ENCODE measurements at places on chromosomes 1 and 21.

- DNase-seq: no peak
These were observed 6.8 kb upstream of the PSMG1 start for GRCh38 chr21:39189857-39190604.

GRCh38 chr1:247906504-247907047 lies 11.2 kb downstream of the OR2W3 start:
- peak; percentile 91 for DNase-seq

GRCh38 chr1:87064986-87065385 lies 150.6 kb downstream of the HS2ST1 start:
- no peak for DNase-seq

GRCh38 chr1:208007938-208008342 lies 97.0 kb upstream of the CD34 start:
- DNase-seq: peak; percentile 58

DNA sequence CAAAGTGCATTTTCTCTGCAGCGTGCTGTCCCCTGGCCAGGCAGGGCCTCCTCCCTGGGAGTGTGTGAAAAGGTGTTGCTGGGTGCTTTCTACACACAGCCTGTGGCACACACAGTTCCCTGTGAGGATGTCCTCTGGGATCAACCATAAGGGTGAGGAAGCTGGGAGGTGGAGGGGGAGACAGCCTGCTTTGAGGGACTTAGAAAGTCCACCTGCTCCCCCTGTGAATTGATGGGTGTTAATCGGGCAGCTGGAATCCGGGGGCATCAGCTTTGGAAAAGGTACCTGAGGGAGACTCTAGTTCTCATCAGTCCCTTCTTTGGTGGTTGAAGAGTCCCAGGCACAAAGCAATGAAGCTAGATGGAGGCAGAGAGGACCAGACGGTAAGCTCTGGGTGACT lies 35.8 kb downstream of the LHX4 start:
- no peak for DNase-seq

GRCh38 chr1:167522246-167522645 lies 3.9 kb upstream of the CD247 start:
- no peak for DNase-seq

DNA sequence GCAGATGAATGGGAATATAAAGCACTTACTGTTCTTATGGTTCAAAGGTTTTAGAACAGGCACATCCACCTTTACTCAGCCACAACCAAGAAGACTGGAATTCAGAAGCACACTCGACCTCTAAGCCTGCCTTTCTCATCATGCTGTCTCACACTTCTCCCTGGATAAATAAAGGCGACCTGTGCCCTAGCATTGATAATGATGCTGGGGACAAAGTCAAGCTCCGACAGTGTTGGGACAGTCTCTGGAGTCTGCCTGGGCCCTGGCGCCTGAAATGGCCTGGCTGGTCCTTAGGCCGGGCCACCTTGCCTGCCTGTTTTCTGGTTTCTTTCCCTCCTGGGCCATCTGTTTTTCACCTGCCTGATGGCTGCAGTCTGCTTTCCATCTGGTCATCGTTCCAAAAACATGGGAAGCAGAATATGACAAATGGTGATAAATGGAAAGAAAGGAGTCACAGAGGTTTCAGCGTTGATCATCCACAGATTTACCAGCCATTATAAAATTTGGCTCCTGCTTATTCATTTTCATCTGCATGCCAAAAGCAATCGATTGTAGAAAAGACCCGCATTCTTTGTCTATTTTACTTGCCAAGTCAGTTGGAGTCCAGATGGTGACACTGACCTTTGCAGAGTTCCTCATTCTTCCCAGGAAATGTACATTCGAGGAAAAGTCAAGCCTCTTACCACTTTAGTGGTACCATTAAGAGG lies 91.2 kb upstream of the KCNJ15 start:
- DNase-seq: no peak

- DNase-seq: no peak
These were observed 507.6 kb downstream of the NEGR1 start for GRCh38 chr1:71774705-71775104.

- DNase-seq: peak; percentile 43
These were observed 104.8 kb upstream of the ATP1A1 start for GRCh38 chr1:116268211-116268610.

DNA sequence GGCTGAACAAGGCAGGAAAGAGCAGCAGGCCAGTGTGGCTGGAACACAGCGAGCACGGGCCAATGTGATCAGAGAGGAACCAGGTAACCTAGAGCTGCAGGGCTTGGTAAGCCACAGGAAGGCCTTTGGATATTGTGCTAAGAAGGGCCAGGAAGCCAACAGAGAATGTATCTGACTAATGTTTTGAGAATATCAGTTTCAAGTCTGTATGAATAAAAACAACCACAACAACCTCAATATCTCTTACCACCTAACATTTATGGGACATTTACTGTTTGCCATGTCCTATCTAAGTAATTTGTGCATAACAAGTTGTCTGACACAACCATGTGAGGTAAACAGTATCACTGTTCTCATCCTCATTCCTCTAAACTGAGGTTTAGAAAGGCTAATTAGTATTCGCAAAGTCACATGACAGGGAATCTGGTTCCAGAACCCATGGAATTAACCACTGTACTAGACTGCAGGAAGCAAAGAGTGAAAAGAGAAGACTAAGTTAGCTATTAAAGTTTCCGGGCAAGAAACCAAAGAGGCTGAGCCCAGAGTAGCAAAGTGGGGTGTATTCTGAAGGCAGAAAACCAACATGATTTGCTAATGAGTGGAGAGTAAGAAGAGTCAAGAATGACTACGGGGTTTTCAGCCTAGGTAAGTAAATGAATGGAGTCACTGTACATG lies 38.9 kb downstream of the SPRTN start:
- DNase-seq: no peak

DNA sequence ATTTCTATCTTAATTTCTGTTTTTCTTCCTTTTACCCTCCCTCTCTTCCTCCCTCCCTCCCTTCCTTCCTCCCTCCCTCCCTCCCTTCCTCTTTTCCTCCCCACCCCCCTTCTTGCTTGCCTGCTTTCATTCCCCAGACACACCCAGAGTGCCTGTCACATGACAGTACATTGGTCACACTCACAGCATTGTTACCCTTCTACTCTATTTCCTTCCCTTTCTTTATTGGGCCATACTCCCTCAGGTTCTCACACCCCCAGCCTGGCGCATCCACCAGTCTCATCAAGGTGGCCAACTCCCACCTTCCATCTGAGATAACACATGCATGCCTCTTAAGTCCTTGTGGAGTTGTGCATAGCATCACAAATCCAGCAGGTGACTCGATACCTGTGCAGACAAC lies 10.9 kb downstream of the TMPRSS3 start:
- no peak for DNase-seq

GRCh38 chr1:26723013-26723991 lies 27.5 kb downstream of the ARID1A start:
- DNase-seq: peak; percentile 98

DNA sequence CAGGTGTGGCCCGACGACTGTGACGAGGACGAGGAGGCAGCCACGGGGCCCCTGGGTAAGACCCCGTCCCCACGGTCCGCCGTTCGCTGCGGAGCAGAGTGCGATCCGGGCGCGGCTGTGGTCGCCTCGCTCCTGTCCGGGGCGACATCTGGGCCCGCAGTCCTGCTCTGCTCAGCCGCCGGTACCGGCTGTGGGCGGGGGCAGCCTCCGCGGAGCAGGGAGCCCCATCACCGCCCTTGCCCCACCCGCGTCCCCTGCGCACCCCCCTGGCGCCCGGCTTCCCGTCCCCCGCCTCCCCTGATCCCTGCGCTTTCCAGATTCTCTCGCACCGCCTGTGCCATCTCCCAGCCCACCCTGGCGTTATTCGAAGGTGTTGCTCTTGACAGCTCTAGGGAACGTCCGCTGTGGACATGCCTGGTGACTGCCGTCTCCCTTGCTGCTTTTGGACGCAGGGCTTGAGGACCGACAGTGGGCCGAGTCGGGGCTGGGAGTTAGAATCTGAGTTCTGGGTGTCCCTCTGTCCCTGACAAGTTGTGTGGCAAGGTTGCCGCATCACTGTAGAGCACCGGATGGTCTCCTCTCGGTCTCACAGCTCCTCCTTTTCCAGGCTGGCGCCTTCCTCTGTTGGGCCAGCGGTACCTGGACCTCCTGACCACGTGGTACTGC lies 596 bp downstream of the TOR3A start:
- peak; percentile 23 for DNase-seq

DNA sequence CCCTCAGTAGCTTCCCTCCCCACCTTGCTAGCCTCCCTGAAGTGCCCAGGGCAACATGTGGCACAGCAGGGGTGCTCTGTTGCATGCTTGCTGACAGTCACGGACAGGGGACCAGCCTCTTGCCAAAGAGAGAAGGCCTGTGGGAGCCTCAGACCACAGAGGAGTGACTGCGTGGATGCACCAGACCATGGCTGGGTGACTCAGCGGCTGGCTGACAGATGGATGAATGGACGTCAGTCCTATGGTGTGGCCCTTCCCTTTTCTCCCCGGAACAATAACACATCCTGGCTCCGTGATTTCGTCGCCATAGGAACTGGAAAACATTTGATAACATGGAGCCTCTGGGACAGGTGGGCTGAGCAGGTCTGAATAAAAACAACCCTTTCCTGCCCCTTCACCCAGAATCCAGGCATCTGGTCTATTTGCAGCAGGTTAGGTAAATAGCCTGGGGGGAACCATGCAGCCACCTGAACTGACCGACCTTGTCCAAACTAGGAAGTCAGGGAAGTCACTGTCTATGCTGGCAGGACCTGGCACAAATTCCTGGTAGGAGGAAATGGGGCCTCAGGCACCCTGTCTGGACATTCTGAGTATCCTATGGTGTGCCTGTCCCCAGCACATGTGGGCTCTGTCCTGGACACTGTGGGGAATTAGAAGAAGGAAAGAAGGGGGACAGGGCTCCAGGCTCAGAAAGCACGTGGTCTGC lies 53.3 kb downstream of the NENF start:
- peak; percentile 93 for DNase-seq

DNA sequence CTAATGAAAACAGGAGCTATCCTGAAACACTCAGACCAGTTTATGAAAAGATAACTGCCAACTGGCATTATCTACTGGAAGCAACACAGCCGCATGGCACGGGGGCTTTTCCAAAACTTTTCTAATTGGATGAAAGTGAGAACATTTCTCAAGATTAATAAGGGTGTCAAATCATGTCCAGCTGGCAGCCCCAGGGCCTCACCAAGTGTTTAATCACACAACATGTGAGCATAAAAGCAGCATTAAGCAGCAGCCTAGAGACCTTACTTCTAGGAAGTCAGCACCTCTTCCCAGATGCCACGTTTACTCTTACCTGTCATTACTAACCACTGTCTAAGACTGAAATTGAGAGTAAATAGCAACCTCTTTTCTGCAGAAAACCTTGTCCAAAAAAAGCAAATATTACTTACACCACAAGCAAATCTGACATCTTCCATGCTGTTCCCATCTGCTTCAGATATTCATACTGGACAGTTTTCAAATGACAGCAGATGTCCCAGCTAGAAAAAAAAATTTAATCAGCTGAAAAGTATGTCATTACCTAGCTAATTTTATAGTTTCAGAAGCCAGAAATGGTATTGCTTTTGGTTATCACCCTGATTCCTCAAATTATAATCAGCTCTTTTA lies 341.5 kb upstream of the ZP4 start:
- DNase-seq: no peak

- no peak for DNase-seq
These were observed 23.7 kb upstream of the LYPLAL1 start for GRCh38 chr1:219149953-219150352.

DNA sequence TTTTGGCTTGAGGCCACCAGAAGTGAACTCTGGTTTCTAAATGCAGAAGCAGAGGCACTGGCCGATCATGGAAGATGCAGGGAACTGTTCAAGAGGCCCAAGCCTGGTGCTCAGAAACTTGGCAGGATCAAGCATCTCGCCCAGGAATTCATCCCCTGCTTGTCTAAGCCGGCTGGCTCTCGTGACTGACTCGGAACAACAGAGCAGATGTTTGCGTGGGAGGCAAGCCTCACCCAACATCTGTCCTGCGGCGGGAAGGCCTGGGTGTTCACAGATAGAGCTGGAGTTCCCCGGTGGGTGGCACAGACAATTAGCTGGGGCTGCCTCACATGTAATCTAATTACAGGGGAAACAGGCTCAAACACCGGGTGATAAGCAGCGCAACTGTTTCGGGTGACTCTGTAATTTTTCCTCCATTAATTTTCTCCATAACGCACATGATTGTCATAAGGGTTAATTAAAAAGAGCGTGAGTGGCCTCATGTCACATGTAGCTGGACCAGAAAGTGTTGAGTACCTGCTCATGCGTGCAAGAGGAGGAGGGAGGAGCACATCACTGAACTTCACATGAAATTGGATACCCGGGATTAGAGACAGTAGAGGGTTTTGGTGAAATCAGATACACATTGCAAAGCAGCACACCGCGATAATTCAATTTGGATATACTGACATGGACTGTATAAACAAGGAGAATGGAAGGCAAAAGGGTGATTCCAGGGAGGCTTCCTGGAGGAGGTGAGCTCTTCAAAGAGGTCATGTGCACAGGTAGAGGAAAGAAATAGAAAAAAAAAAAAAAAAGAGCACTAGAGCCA lies 180.0 kb downstream of the ETS2 start:
- no peak for DNase-seq

- no peak for DNase-seq
These were observed 4.1 kb upstream of the TRAF3IP3 start for GRCh38 chr1:209751627-209752231.

DNA sequence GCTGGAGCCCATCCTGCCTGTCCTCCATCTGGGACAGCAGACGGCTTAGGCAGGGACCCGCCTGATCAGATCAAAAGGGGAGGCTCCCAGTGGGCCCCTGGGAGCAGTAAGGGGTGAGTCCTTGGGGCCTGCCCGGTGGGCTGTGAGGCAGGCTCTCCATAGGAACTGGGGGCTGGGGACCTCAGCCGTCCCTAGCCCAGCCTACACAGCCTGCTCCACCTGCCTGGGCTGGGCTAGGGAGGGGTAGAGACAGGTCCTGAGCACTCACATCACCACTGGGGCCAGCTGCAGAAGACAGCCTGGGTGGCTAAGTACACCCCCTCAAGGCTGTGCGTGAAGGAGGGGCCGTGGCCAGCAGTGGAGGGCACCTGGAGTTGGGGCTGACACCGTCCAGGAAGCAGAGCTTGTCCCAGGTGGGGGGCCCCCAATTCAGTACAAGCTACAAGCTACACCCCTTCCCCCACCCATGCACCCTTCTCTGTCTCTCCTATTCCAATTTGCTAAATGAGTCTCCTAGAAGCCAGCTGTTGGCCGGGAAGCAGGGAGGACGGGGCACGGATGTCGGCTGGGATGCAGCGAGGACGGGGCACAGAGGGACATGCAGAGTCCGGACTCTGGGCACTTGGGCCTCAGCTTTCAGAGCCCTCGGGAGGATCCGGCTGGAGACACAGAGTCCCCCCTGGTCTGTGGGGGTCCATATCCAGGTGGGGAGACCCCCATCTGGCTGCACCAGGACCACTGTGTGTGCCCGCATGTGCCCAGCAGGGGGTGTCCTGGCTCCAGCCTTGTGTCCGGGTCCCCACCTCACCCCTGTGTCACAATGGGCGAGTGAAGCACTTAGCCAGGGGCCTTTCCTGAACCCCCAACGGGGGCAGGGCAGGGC lies 1.7 kb downstream of the ISG15 start:
- DNase-seq: no peak
